ENCODE measurements at places on chromosomes 4 and X.

DNA sequence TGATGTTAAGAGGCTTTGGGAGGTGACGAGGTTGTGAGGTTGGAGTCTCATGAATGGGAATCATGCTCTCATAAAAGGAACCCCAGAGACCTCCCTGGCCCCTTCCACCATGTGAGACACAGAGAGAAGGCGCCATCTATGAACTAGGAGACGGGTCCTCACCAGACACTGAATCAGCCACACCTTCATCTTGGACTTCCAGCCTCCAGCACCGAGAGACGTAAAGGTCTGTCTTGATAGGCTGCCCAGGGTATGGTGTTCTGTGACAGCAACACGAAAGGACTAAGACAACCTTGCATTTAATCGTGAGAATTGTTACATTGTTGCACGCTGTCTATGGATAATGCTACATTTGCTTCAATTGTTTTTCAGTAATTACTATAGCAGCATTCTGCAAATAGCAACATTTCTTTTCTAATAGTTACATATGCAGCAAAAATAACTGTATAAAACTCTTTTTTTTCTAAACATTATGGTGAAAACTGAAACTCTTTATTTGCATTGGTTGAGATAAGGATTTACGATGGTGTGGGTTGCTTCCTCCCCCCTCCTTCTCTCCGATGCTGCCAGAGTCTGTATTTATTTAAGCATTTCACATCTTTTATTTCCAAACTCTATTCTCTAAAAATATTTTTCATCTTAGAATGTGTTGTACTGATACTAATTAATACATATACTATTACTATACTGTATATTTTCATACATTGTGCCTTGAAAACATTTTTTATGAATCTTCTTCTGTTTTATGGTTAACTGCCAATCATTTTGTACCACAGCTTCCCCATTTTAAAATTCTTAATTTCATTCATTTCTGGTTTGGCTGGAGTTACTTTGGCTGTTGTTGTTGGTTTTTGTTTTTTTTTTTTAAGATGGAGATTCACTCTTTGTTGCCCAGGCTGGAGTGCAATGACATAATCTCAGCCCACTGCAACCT is 26.4 kb upstream of the AKAP17A start:
- DNase-seq, result no peak

GRCh38 chr4:53614591-53614990 is 23.3 kb upstream of the LNX1 start:
- peak; percentile 29 for DNase-seq

GRCh38 chr4:64584981-64585557 is 175.8 kb upstream of the TECRL start:
- DNase-seq, result peak; percentile 40

DNA sequence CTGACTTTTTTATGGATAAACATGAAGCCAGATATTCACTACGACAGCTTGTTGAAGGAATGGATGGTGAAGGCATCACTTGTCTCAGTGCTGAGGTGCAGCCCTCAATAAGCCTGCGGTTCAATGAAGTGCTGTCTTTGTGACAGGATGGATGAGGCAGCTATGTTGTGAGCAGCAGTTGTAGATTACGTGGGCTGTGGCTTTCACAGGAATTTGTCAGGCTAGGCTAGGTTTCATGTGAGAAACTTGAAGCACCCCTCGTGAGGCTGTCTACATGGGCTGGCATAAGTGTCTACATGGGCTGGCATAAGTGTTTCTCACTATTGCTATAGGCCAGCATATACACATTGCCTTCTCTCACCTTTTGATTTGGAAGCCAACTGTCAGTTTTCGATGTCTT is 1050.0 kb downstream of the ADGRL3 start:
- no peak for DNase-seq

- DNase-seq, result peak; percentile 42
Measured at GRCh38 chr4:8147231-8147970, 11.2 kb downstream of the ABLIM2 start.

- DNase-seq, result no peak
Measured at GRCh38 chr4:125331116-125331515, 16.4 kb downstream of the FAT4 start.

- no peak for DNase-seq
Measured at GRCh38 chr4:153260553-153261300, 56.5 kb downstream of the TRIM2 start.

DNA sequence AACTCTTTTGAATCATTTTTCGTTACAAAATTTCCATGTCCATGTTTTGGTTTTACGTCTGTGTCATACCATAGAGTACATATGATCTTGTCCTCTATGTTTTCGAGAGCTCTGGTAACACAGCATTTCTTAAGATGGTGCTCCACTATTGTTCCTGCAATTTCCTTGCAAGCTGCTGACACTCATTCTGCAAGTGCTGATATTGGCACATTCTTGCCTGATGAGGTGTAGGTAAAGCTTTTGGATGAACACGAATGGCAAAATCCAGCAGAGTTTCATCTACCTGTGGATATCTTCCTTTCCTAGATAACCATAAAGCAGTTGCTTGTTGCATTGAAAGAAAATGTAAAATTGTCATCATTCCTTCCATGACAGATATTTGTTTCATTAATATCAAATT is 41.3 kb downstream of the MAGEB17 start:
- DNase-seq, result no peak

- DNase-seq, result no peak
Measured at GRCh38 chr4:180710628-180711337, 1532.4 kb upstream of the TENM3 start.
